Nucleus accumbens (tissue), 56 donors: ENCODE measurements at places on chromosomes 1 and 21.

- no peak for DNase-seq
Measured at GRCh38 chr21:17775431-17776126, 43.6 kb downstream of the C21orf91 start.

GRCh38 chr1:22088331-22088730 is 35.8 kb downstream of the CDC42 start:
- no peak for DNase-seq

- DNase-seq: no peak
Measured at GRCh38 chr21:23394458-23394857, 2212.8 kb downstream of the MRPL39 start.

GRCh38 chr1:37338658-37339057 is 135.7 kb upstream of the ZC3H12A start:
- DNase-seq: peak; percentile 62
